ENCODE measurements at places on chromosomes 11 and 22.

- DNase-seq, result no peak
These were observed 269.6 kb downstream of the MN1 start for GRCh38 chr22:27531782-27532530.

DNA sequence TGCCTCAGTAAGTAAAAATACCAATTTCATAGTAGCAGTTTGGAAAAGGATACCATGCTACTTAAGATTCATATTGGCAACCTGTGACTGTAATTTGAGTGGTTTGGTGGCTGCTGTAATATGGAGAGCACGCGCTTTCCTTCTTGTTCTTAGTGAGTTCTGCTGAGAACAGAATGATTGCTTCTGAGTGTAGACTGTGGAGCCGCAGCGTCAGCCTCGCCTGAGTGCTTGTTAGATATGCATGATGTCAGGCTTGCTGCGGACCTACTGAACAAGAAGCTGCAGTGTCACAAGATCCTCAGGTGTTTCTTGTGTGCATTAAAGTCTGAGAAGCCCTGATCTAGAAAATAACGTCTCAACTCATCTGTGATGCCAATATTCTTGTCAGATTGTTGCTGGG lies 143.2 kb downstream of the ARHGAP42 start:
- DNase-seq, result no peak

DNA sequence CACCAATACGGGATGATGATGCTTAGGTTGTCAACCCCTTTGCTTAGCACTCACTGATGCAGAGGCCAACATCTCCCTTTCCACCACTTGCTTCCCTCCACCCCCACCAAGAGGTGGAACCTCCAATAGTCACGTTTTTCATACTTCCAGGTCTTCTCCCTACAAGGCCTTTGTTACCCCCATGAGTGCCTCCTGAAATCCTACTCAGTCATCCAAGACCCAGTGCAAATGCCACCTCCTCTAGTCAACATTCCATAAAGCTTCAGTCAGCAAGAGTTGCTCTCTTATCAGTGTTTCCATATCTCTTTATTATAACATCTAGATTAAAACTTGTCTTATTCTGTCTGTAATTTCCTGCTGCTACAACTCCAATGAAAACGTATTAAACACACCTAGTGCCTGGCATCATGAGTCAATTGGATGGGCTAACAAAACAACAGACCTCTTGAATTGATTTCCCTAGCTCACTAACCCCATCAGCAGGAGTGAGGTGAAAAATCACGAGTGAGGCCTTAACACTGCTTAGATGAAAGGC lies 370.7 kb upstream of the CCDC90B start:
- no peak for DNase-seq

DNA sequence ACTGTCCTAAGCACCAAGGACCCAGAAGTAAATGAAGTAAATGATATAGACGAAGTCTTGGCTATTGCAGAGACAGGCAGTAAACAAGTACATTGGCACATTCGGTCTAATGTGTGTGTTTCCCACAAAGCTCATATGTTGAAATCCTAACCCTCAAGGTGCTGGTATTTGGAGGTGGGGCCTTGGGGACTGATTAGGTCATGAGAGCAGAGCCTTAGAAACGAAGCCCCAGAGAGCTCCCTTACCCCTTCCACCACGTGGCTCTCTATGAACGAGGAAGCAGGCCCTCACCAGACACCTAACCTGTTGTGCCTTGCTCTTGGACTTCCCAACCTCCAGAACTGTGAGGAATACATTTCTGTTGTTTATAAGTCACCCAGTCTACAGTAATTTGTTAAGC lies 14.9 kb downstream of the CLMP start:
- no peak for DNase-seq

- no peak for DNase-seq
These were observed 36.6 kb upstream of the MUC15 start for GRCh38 chr11:26608507-26609146.

DNA sequence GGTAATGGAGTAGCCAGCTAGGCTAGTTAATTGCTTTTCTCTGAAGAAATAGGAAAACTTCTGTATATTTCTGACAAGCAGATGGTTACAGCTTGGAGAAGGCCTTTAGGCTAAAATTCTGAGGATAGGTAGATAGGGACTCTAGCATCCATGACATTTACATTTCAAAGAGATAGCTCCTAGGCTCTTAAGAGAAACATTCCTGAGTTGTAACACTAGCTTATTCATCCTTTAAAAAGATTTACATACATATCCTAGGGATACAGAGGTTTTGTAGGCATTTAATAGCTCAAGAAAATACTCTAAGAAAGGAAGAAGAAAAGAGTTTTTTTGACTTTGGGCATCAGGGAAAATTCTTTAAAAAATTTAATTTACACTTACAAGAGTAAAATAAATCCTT lies 130.9 kb upstream of the CCDC179 start:
- DNase-seq, result peak; percentile 4

DNA sequence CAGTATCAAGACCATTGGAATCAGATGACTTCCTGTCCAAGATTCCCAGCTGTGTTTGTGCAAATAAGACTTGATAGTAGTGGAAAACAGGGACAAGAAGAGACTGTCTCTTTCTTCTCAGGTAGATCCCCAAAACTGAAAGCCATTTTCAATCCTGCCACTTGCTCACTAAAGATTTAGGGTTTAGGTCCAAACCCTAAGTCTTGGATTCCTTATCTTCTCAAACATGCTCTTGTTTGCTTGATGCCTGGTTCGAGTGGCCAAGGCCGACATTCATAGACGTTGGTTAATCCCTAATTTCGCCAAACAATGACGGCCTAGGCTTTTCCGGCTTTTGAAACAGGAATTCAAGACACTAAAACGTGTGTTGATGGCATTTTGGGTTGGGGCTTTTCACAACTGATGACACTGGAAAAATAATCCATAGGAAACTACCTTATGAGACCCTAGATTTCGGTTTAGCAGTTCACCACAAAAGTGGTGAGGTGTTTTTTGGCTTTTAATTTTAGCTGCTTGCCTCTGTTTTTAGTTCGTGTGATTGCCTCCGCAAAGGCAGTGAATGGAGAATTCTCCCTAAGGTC lies 1.0 kb upstream of the GTPBP1 start:
- no peak for DNase-seq

DNA sequence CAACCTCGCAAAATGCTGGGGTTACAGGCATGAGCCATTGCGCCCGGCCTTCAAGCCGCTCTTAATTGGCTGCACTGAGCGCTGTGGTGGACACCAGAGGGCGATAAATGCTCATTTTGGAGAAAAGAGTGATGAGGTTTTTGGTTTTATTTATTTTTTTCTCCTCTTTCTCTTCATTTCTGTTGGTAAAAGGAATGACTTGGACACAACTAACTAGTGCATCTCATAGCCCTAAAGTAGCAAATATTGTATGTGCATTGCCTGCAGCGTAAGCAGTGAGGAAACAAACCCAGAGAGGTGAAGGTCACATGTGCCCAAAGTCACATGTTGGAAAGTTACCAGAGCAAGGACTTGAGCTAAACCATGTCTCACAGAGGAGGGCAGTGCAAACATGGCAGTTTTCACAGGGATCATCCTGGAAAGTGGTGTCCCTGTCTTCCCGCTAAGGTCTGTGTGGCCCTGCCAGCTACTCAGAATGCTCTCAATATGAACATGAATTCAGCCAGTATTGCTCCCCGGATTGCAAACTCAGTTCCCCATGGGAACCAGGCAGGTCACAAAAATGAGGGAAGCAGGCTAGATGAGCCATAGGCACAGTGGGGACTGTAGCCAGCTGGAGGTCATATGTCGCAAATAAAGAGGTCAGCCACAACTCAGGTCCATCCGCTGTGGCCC lies 8.6 kb upstream of the CD82 start:
- DNase-seq, result no peak

DNA sequence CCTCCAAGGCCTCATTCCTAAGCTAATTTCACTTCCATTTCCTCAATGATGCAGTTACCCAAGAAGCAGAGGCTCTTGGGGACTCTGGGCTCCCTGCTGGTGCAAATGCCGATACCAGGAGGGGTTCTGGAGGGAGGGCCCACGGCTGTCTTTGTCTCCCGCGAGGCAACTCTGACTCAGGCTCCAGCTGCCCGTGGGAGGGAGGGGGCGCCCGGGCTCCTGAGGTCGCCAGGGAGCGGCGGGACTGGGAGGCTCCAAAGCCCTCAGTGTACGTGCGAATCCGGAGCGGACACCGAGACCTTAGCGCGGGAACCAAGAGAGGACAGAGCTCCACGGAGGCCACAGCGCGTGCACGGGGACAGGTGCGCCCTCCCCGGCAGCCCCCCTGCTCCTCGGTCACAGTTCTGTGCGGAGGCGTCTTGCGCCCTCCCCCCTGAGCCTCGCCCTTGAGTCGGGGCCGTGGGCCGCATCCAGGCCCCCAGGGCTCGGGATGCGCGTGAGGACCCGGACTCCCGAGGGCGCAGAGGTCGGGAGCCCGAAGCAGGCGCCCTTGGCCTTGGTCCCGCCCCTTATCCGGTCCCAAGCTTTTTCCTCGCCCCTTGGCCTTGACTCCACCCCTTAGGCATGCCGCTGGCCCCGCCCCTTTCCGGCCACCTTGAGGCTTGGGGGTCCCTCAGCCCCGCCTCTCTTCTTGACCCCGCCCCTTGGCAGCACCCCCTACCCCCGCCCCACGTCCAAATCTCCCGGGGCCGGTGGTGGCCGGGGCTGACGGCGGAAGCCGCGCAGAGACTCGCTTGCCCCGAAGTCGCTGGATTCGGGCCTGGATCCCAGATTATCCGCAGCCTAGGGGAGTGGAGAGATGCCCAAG lies 4.7 kb upstream of the SHISA8 start:
- DNase-seq, result peak; percentile 99

GRCh38 chr11:70716216-70716615 lies 317.9 kb downstream of the CTTN start:
- DNase-seq, result no peak

DNA sequence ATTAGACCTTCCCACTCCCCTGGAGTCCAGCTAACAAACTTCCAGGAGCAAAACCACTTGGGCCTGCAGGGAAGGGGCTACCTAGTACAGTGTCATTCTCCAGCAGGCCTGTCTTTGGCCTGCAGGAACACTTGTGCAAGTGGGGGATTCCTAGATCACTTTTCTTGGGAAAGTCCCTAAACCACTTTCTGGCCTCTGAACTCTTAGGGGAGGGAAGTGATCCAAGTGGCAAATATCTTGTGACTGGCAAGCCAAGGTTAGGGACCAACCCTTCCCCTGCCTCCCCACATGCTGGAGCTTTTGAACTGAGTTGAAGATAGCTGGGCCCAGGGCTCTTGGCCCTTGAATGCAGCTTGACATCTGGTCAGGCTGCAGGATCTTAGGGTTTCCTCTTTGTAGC lies 17.2 kb downstream of the PPFIBP2 start:
- no peak for DNase-seq

GRCh38 chr11:12180257-12181205 lies 70.1 kb downstream of the MICAL2 start:
- no peak for DNase-seq

DNA sequence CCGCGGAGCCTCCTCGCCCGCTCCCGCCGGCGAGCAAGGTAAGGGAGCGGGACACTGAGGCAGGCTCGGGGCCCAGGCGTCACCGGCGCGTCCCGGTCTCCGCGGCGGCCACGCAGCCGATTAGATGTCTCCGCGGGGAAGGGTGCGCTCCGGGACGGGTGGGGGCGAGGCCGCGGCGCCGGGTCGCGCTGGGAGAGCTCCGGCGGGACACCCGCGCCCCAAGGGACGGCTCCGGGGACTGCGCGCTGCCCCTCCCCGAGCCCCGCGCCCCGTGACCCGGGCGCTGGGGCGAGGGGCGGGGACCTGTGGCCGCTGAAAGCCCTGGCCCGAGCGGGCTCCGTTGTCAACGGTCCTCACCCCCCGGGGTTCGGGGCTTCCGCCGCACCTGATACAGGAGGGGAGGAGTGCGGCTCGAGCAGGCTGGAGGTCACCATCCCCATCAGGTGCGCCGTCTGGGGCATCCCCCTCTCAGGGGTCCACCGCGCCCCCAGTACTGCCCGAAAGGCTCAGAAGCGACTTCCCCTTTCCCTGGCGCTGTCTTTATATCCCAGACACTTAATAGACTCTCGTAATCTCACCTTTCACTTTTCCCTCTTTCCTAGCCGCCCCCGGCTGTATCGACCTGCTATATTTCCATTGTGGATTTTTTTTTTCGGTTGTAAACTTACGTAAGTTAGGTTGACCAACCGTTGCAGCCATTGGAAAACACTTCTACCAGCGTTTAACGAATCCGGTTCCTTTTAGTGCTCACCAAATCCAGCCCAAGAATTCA lies 573 bp downstream of the PPFIA1 start:
- peak; percentile 89 for DNase-seq

GRCh38 chr11:118046051-118046963 lies 30.6 kb upstream of the TMPRSS4 start:
- DNase-seq, result no peak

- no peak for DNase-seq
These were observed 129.7 kb downstream of the ST3GAL4 start for GRCh38 chr11:126485021-126485792.

GRCh38 chr11:117428856-117429229 lies 101.2 kb downstream of the CEP164 start:
- no peak for DNase-seq

- no peak for DNase-seq
These were observed 3.7 kb downstream of the RNH1 start for GRCh38 chr11:503179-503981.

DNA sequence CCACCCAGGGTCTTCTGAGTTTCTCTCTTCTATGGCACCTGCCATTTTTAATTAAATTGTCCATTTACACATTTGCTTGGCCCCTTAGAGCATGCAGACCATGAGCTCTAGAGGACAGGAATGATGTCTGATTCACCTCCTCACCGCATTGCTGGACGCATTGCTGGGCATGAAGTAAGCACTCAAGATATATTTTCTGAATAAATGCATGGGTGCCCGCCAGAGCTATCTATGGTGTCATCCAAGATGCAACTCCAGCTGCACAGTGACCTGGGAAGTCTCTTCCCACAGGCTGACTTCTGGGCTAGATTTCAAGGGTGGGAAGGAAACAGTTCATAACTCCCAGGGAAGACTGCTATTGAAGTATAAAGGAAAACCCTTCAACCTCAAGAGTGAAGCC lies 66.6 kb upstream of the ASPHD2 start:
- DNase-seq, result no peak

DNA sequence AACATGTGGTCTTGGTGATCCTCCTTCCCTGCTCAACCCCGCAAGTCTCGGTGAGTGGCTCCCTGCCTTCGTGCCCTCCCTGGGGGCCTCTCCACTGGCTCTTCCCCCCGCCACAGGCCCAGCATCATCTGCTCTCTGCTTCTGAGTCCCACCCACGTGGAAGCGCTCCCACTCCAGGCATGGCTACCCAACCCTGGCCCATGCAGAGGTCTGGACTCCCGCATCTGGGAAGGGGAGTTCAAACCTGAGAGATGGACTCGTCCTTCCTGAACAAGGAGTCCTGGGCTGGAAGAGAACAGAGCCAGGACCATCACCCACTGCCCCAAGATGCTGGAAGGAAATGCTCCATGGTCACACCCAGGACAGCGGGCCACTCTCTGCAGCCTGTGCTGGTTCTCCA lies 90.8 kb downstream of the DHCR7 start:
- no peak for DNase-seq

Data from H7 (cell line).